ENCODE measurements at places on chromosomes 1 and 21.

DNA sequence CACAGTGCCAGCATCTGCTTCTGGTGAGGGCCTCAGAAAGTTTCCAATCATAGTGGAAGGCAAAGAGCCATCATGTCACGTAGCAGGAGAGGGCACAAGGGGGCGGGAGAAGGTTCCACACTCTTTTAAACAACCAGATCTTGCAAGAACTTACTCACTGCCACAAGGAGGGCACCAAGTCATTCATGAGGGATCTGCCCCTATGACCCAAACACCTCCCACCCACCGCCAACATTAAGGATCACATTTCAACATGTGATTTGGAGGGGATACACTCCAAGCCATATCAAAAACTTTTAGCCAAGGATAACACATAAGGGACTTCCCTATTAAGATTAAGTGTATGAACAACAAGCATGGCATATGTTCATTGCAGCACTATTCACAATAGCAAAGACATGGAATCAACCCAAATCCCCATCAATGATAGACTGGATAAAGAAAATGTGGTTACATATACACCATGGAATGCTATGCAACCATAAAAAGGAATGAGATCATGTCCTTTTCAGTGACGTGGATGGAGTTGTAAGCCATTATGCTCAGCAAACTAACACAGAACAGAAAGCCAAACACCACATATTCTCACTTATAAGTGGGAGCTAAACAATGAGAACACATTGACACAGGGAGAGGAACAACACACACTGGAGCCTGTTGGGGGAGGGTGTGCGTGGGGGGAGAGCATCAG is 19.9 kb upstream of the SLC35F3 start:
- no peak for DNase-seq

DNA sequence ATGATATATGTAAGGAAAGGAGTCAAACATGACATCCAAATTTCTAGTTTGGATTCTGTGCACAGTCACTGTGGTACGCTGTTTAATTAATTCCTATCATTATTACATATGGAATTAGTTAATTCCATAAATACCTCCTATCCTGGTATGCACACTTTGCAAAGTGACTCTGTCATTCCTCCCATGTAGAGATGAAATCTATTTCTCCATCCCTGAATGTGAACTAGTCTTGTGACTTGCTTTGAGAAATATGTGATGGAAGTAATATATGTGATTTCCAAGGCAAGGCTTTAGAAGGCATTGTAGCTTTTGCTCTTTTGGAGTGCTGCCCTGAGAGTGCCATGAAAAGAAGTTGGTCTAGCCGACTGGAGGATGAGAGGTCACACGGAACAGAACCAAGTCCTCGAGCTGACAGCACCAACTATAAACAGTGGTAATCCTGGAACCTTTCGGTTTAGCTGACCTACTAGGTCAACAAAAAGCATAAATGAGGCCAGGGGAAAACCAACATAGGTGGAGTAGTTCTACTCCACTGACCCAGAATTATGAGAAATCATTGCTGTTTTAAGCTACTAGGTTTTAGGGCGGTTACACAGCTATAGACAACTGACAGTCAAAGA is 1.5 kb downstream of the SELENOF start:
- no peak for DNase-seq

- no peak for DNase-seq
Observed at GRCh38 chr1:158107916-158108315, 72.8 kb upstream of the CD1D start.

GRCh38 chr1:55725378-55725777 is 510.2 kb upstream of the USP24 start:
- DNase-seq = no peak

GRCh38 chr1:247172996-247173395 is 1.2 kb upstream of the ZNF124 start:
- no peak for DNase-seq

GRCh38 chr1:101302831-101303511 is 66.2 kb downstream of the S1PR1 start:
- DNase-seq = no peak

GRCh38 chr1:63935553-63935952 is 161.7 kb downstream of the ROR1 start:
- DNase-seq = no peak

- no peak for DNase-seq
Observed at GRCh38 chr1:198943484-198944187, 304.8 kb downstream of the PTPRC start.

GRCh38 chr1:178048426-178048825 is 45.5 kb upstream of the RASAL2 start:
- no peak for DNase-seq

- no peak for DNase-seq
Observed at GRCh38 chr21:44378646-44379514, 25.5 kb downstream of the TRPM2 start.

DNA sequence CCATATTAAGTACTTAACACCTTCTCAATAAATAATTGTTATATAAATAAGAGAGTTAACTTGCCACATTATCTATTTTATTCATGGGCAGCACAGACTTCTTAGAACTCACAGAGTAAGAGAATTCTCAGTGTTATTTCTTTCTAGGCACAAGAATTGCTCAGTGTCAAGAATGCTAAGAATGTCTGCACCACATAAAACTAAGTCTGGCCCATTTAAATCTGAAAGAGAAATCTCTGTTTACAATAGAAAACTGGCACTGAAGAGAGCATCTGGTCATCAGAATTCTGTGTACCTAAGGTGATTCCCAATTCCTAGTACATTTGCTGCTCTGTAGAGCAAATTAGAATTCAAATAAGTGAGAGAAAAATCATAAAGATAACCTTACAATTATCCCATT is 3.8 kb downstream of the OR10K2 start:
- DNase-seq = no peak

DNA sequence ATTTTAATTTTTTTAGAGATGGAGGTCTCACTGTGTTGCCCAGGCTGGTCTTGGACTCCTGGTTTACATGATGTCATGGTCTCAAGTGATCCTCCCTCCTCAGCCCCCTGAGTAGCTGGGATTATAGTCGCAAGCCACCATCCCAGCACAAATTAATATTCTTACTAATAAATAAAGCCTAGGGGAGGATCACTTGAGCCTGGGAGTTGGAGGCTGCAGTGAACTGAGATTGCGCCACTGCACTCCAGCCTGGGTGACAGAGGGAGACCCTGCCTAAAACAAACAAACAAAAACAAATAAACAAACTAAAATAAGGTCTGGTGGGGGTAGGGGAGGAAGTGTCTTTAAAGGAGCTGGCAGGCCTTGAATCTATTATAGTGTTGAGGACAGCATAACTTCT is 8.7 kb upstream of the GADD45A start:
- DNase-seq = no peak

DNA sequence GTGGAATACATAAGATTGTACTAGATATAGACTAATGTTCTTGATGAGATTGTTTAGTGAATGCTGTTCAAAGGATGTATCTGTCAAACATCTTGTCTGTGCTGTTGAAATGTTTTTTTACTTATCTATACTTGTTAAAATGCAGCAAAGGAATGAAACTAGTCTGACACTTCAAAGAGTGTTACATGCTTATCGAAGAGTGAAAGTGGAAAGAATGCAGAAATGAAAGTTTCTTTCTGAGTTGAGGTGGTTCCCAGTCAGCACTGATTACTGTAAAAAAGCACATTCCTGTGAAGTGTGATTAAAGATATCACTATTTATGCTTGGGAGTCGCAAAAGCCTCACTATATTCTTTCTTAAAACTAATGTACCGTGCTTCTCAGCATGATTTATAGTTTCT is 1225.2 kb downstream of the NCAM2 start:
- no peak for DNase-seq

- no peak for DNase-seq
Observed at GRCh38 chr21:33278721-33279120, 12.6 kb downstream of the IL10RB start.

- no peak for DNase-seq
Observed at GRCh38 chr1:228148196-228148861, 1.4 kb upstream of the GJC2 start.

GRCh38 chr1:21640653-21641052 is 28.5 kb downstream of the RAP1GAP start:
- no peak for DNase-seq

- no peak for DNase-seq
Observed at GRCh38 chr1:23344987-23345472, 946 bp upstream of the HNRNPR start.

DNA sequence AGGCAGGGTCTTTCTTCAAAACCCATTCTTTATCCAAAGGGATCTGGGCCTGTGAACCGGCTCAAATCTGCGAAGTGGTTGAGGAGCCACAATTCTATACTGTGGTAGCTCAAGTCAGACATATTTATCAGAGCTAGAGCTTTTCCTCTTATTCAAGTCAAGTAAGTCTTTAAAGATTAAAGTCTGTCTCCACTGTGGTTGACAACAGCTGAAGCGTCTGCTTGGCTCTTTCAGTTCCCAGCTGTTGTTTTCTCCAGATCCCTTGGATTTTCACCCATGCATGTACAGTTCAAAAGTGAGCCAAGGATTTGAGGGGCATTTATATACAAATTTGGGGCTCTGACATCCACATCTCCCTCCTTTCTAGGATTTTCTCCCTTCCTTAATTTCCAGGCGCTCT is 66.9 kb downstream of the C1orf185 start:
- DNase-seq = no peak

DNA sequence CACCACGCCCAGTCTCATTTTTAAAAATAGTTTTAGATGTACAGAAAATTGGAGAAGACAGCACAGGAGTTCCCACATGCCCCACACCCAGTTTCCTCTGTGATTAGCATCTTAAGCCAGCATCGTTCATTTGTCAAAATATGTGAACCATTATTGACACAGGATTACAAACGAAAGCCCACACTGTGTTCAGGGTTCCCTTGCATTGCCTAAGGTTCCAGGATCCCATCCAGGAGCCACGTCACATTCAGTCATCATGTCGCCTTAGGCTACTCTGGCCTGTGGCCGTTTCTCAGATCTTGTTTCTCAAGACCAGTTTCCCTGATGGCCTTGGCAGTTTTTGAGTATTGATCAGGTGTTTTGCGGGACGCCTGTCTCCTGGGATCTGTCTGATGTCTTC is 34.7 kb upstream of the TNFRSF1B start:
- no peak for DNase-seq

DNA sequence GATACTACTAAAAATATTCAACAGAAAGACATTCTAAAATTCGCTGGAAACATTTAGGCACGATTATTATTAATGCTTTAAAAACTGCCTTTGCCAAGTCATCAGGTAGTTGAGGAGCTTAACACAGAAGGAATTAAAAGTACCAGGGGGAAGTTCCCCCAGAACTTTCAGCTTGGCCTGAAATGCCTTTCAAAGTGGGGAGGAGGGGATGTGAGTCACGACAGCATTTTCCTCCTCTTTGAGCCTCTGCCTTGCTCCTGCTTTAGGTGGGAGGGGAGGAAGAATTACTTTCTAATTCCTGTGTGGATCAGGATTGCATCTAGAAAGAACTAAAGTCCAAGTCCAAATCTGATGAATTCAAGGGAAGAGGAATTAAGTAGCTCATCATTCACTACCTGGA is 183.7 kb downstream of the CLIC6 start:
- no peak for DNase-seq

GRCh38 chr1:47911424-47911823 is 85.8 kb downstream of the TRABD2B start:
- DNase-seq = no peak

DNA sequence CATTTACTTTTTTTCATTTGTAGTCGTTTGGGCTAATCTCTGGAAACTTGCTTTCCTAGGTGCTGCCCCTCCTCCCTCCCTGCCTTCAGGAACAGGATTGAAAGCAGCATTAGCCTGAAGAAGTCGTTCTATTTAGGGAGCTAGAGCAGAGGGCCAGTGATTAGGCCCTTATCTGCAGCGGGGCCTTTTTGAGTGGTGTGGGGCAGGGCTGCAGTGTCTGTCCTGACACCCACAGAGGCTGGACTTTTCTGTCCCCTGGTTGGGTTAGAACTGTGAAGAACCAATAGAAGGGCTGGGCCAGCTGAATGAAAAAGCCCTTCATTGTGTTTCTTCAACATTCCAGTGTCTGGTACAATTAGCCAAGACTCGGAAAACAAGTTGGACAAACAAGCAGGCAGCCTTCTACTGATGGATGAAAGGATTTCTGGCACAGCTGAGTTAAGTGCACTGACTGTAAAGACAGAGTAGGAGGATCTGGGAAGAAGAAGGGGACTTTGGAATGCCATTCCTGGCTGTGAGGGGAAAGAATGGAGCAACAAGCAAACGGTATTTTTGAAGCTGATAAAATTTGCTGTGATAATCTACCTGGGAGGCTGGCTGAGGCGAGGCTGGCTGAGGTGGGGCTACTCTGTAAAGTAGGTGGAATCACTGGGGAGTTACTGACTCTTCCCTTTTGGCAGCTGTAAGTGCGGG is 9.7 kb downstream of the MACF1 start:
- DNase-seq = no peak

DNA sequence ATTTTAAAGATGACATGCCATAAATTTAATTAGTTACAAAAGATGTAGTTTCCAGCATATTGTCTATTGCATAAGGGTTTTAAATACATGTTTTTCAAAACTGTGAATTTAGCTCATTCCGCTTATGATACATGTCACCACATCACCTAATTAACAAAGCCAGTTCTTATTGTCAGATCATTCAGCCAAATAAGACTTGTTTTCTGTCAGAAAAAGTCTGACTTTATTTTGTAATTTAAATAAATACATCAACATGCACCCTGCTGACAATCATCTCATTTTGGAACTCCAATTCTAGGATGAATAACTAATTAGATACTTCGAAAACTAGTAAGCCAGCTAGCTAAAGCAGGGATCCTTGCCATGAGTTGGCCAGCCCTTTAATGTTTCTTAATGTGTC is 110.9 kb upstream of the APP start:
- DNase-seq = no peak

DNA sequence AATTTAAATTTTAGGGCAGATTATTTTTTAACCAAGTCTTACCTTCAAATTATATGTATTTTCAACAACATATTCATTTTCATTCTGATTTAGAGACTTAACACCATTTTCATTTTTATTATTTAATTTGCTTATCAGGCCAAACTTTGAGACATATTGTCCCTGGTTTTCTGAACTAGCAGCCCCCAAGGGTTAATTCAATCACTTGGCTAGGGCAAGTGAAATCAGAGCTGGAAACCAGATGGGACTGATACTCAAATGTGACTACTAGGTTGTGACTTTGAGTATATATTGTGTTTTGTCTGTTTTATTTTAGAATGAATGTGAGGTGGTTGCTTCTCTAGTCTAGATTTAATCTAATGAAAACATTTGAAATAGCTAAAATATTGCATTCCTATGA is 198.9 kb upstream of the PTGFR start:
- DNase-seq = no peak

GRCh38 chr1:160366731-160367515 is at the start of gene NHLH1:
Gene NHLH1, plus strand, starts transcription at chr1:160367071. Its CDS starts 3,661 bp downstream, at chr1:160370732.
- no peak for DNase-seq

DNA sequence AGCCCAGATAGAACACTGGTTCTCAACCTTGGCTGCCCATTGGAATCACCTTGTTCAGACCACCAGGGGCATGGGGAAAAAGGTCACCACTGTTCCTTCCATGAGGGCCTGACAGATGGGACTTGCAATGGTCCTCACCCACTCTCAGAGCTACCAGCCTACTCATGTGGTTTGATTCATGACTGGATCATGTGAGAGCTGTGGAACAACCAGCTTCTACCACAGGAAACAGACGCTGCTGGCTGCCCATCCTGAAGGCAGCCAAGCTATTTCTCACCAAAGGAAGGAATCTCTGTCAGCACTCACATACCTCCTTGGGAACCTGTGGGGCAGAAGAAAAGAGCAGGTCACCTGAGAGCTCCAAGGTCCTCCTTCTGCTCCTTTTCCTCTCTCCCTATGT is 53.6 kb downstream of the CAPN8 start:
- DNase-seq = no peak

- DNase-seq = no peak
Observed at GRCh38 chr1:84972377-84972987, 24.4 kb downstream of the MCOLN2 start.
